ENCODE measurements at places on chromosomes 4 and X.
A peak's percentile ranks its signal among the peaks of the same experiment; 100 is the strongest.

DNA sequence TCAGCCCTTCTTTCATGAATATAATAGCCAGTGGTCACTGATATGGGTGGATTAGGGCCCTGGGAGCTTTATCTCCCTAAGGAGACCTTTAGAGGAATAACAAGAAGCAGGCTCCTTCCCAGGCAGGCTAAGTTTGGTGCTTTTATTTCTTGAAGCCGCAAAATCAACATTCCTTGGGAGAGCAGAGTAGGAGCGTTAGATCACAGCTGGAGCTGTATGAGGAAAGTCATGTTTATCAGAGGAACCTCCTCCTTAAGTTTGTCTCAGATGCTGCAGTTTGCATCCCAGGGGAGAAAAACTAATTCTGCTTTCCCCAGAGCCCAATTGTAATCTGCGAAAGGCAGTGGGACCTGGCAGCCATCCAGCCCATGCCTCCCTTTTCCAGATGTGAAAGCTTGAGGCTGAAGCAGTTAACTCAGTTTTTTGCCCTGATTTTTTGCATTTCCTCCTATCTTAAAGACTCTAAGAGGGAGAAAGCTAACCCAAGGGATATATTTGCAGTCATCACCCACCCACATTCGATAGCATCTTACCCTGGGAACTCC, 186.0 kb upstream of the FRMPD4 start:
- DNase-seq: no peak

DNA sequence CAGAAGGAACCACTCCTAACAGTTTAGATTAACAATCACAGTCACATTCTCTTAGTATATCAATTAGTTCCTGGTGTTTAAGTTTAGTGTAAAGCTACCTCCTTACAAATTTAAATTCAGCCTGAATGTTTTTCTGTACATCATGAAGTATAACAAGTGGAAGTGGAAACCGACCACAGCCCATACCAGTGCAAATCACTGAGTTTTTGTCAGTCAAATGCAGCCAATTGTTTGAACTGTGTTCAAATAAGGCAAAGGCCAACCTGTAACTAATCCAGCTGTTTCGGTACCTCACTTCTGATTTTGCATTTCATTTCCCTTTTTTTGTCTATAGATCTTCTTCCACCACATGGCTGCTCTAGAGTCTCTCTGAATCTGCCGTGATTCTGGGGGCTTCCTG, 1215.3 kb downstream of the PCDH18 start:
- no peak for DNase-seq

DNA sequence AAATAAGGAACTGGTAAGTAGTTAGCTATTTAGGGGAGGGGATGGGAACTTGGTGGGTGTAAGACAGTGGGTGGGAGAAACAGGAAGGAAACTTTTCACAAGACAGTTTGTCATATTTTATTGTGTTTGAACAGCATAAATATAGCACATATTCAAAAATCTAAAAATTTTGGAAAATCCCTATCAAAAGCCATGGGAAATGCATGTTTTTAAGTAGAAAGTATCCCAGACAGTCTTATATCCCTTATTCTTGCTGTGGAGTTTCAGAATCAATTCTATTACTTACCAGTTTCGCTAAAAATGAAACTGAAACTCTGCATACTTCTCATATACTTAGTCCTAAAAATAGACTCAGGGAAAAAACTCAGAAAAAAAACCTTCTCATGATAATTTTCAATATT, 22.3 kb upstream of the RASGEF1B start:
- DNase-seq: no peak

- peak; percentile 18 for DNase-seq
These were observed 275.5 kb upstream of the BOD1L1 start for GRCh38 chr4:13903061-13903460.

DNA sequence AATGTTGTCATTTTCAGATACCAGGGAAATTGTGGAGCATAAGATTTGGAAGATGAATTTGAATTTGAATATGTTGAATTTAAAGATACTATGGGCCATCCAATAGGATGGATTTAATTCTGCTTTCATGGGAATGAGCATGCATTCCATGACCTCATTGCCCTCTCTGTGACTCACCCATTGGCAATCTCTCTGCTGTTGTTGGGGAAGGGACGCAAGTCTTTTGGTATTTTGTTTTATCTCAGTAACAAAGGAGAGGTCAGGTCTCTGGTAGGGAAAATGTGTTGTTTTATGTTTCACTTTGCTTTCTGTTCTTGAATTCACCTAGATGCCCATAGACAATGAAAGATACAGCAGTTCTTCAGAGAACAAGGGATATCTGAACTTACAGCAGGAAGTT, 42.1 kb upstream of the MAGEA4 start:
- no peak for DNase-seq

- no peak for DNase-seq
These were observed 5.5 kb upstream of the PAK3 start for GRCh38 chrX:111090458-111090857.

GRCh38 chr4:137534516-137534915, 2.2 kb upstream of the PCDH18 start:
- no peak for DNase-seq

All from ecto neural progenitor cell (in vitro differentiated cells).